ENCODE measurements at places on chromosomes 2 and 18.

- no peak for DNase-seq
Observed at GRCh38 chr2:88561646-88562388, 65.4 kb downstream of the EIF2AK3 start.

- no peak for DNase-seq
Observed at GRCh38 chr18:37499913-37500312, 65.7 kb downstream of the CELF4 start.

DNA sequence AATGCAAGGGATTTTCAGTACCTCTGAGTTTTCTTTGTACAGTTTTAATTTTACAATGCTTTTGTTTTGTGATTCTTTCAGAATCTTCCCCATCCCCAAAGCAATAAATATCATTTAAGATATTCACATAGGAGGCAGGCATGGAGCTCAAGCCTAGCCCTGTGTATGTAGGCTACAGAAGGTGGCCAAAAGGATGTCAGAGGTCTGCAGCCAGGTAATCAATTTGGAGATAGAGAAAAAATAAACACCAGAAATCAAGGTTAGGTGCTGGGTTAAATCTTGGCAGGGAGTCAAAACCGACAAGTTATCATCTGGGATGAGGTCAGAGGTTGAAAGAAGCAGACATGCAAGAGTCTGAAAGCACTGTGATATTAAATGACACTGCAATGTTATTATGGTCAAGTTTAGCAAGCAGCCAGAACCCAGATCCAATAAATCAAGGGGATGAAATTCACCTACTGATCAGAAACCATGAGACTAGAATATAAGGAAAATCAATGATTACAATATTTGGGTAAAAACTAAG is 45.1 kb upstream of the LRP1B start:
- no peak for DNase-seq

DNA sequence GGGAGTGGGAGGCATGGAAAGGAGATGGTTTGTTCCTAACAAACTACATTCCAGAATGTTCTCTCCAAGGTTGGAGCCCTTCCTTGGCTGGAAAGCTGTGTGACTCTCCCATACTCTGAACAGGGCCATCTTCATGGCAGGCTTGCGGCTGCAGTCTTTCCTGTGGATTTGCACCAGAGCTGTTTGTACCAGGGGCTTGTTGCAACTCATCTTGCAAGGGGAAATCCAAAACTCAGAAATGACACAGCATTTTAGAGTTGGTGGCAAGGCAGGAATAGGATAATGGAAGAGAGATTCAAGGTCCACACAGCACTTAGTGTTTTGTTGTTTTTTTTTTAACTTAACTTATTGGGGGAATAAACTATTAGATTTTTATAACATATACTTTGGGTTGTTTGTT is 73.7 kb upstream of the ZNF516 start:
- DNase-seq = no peak

GRCh38 chr18:27226556-27227075 is 41.5 kb upstream of the CHST9 start:
- no peak for DNase-seq

DNA sequence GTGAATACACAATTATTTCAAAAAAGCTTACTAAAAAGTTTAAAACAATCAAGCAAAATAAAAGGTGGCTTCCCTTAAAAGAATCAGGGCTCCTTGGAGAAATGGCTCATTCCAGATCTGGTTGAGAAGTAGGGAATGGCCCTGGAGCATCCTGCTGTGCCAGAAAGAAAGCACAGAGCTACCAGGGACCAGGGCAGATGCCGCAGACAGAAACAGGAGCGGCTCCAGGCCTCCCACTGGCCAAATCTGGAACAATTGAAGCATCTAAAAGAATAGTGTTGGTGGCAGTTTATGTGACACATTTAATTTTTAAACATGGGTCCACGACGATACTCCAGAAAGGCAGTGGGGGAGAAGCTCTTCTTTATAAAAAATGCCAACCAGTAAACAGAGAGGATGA is 75.5 kb downstream of the GBX2 start:
- DNase-seq = no peak

GRCh38 chr2:7987992-7988391 is 693.9 kb upstream of the ID2 start:
- DNase-seq = no peak

- no peak for DNase-seq
Observed at GRCh38 chr2:156199588-156199987, 132.9 kb downstream of the NR4A2 start.

DNA sequence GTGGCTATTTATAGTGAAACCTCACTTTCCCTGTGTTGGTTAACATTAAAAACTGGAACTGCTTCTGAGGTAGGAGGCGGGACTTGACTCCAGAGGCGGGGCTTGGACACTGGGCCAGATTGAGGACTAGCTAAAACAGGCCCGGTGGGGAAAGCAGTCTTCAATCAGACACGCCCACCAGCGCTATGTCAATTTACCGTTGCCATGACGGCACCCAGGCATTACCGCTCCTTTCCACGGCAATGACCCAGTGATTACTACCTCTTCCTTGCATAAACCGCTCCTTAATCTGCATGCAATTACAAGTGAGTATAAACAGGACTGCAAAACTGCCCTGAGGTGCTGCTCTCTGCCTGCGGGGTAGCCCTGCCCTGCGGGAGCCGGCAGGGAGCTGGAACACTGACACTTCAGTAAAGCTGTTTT is 35.3 kb downstream of the LRRFIP1 start:
- peak; percentile 16 for DNase-seq

DNA sequence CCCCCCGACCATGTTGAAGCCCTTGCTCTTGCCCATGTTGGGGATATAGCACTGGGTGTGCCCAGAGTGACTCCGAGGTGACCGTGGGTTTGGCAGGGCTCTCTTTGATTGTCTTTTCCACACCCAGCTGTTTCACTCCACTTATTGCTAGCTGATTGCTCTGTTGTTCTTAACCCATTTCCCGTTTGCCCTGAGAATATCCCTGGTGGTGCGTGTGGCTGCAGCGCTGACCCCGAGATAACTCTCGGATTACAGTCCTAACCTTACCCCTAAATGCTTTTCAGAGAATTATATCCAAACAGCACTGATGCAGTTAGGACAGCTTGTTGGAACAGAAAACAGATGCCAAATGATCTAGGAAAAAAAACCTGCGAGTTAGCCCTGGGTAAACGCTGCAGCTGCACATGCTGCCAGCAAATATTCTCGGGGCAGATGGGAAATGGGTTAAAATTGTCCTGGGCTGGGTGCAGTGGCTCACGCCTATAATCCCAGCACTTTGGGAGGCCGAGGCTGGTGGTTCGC is 34.3 kb upstream of the SNORC start:
- DNase-seq = no peak

GRCh38 chr2:19577723-19578122 is 219.3 kb upstream of the OSR1 start:
- no peak for DNase-seq

- no peak for DNase-seq
Observed at GRCh38 chr2:24313744-24314632, 46.3 kb downstream of the ITSN2 start.

DNA sequence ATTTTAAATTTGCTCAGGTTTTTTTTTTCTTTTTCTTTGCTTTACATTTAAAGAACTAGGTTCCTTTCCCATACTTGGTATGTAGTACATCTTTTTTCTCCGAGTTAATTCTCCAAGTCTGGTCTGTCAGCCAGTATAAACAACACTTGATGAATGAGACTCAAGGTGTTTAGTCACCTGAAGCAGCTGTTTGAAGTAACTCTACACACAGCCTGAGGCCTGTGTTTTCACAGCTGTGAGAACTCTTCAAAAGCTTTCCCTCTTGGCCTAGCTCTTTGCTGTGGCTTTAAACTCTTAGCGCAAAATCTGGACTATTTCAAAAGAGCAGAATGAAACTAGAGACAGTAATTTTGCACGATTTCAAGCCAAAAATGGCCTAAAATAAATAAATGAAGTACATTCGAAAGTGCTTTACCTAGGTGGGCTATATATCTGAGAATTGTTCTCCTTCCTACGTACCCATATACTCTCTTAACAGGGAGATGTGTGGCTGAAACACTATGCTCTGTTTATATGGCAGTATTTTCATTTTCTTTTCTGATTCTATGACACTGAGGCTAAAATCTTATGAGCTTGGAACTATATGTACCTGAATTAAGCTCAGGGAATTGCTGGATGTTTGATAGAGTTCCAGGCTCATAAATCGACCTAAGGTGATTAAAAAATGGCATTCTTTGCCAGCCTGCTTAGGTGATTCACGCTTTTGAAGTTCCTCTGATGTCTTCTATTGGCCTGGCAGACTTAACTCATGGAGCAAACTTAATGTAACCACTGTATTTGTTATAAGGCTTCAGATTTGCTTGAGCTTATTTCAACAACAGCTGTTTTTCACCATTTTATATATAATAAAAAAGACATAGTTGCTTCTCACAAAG is 1044.1 kb upstream of the ZEB2 start:
- DNase-seq = no peak

GRCh38 chr18:25538175-25538922 is 186.4 kb upstream of the ZNF521 start:
- no peak for DNase-seq

DNA sequence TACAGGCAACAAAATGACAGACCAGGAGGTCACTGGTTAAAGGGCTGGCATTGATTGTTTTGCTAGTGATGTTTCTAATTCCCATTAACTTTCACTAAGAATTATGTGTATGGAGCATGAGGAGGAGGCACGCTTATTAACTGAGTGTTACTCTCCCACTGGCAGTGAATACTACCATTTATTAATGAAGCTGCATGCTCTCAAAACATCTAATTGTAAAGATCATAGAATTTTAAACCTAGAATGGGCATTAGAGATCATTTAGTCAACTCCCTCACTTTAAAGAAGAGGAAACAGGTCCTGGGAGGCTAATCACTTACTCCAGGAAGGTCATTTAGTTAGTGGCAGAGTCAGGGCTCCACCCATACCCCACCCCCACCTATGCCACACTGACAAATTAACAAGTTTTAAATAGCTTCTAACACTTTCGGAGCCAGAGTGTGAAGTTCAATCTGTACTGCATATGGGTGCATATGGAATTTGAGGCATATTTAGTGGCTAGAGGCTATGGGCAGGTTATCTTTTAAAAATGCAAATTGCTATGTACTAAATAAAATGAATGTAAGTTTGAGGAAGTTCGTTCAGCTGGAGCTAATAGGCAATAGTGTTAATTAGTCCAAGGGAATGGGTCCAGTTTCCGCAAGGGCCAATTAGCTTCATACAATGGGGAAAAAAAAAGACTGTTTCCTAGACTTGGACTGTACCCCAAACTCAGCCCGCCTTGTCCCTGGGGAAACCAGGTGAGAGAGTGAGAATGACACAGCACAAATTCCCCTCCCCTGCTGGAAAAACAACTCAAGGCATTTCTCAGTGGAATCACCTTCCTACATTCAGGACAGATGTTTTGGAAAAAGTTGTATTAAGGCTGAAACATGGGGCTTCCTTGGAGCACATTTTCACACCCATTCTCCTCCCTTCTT is 178.8 kb downstream of the ICOS start:
- no peak for DNase-seq

DNA sequence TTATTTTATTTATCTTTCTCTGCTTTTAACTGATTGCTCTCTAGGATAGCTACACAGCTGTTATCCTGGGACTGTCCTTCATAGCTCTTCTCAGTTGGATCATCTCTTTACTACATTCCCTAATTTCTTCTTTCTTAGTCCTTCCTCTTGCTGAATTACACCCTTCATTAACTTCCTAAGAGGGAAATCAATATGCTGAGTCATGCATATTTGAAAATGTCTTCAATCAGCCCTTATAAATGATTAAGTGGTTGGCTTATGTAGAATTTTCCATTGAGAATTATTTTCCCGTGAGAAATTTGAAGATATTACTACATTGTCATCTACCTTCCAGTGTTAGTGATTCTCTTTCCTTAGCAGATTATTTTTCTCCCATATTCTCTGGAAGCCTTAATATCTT is 214.2 kb downstream of the SOCS6 start:
- DNase-seq = no peak
